ENCODE measurements at places on chromosomes 5 and 9. TPM values are rescaled to one million over a fixed set of nuclear protein-coding genes. Genes with fewer than 3 reads are reported as not detected.

DNA sequence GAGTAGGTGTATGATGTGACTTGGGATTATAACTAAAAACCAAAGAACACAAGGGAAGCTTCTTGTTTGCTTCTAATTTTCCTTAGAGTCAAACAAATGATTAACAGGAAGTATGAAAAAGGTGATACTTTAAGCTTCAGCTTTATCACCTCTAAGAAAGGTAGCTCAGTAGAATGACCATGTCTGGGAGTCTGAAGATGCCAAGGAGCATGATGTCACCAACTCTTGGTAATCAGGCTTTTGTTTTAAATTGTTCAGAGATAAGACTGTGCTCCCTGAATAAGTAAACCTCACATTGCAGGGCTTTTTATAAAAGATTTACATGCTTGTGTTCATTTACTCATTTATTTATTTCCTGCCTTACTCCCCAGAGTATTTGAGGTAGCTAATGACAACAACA, 169.9 kb downstream of the FER start:
- no peak overlapping the region for H3K27ac ChIP-seq
- no peaks in the 10 kb centered on the region for H3K36me3 ChIP-seq
- H3K27me3 ChIP-seq: no peaks in the 10 kb centered on the region
- H3K4me1 ChIP-seq: no peaks in the 10 kb centered on the region
- no peak for DNase-seq

DNA sequence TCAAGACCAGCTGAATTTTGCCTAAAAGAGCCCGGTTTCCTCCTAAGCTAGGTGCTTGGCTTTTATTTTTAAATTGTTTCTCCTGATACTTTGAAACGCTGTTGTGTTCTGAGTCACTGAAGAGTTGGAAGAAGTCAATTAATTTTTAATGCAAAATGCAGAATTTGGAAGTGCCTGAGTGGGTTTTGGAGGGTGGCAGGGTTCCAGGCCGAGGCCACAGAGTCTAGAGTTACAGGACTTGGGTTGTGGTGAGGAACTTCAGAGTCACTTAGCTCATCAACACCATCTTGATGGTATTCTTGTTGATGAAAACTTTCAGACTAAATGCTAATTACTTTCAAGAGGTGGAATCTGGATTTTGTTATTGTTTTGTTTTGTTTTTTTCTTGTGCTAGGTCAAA, 130.6 kb downstream of the PDZD2 start:
- no peak overlapping the region for H3K27ac ChIP-seq
- H3K4me3 ChIP-seq: no peak overlapping the region
- no peaks in the 10 kb centered on the region for H3K27me3 ChIP-seq
- DNase-seq: no peak
- H3K4me1 ChIP-seq: no peaks in the 10 kb centered on the region

DNA sequence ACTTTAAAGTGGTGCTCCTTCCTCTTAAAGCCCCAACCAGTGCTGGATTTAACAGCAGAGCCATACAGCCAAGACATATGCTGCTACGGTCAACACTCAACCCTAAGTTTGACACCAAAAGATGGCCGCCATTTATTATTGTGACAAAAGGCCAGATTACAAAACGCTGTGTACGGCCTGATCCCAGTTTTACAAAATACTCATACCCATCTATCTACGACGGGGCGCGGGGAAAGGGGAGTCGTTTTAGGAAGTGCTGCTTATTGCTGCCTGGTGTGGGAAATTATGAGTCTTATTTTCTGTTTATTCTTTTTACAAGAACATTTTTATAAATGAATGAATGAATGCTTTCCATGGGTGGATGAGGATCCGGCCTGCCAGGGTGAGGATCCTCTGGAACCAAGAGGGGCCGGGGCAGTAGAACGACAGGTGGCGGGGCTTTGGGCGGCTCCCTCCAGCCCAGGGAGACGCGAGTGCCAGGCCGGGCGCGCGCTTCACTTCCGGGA, 457 bp upstream of the IDNK start:
- H3K4me1 ChIP-seq: peaks cover 28% of the 10 kb centered on the region
- no peak for DNase-seq
- H3K4me3 ChIP-seq: peak overlapping the region; percentile 56
- H3K27me3 ChIP-seq: no peaks in the 10 kb centered on the region
- peaks cover 8% of the 10 kb centered on the region for H3K36me3 ChIP-seq

DNA sequence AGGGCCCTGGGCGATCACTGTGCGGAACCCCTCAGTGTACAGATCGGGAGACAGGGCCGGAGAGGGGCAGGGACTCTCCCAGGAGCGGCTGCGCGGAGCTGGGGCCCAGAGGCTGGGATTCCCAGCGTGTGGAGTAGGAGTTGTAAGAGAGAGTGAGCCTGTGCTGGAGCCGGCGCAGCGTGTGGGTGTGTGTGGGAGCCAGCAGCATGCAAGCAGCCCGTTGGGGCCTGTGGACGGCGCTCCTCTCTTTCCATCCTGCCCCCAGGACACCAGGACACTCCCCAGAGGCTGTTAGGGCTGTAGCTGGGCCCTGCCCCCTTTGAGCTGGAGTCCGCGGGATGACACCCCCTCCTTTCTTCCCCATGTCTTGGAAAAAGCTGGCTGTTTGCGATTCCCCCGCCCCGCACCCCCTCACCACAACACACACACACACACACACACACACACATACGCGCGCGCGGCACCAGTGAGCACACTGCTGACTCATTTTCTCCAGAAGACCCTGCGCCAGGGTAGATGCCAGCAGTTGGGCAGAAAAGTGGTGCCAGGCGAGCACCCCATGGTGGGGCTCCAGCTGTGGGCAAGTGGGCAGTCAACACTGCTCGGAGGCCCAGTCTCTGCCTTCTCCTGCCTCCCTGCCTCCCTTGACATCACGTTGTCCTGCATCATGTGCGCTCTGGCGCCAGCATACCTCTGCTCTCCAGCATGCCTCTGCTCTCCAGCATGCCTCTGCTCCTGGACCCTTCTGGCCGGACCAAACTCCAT, 1.5 kb downstream of the COL27A1 start:
- peak; percentile 89 for DNase-seq
- peaks cover 20% of the 10 kb centered on the region for H3K27me3 ChIP-seq
- H3K4me1 ChIP-seq: peaks cover 61% of the 10 kb centered on the region
- H3K36me3 ChIP-seq: peaks cover 3% of the 10 kb centered on the region
- peak overlapping the region; percentile 88 for H3K27ac ChIP-seq

Gene ADAMTSL2
- polyA plus RNA-seq: 0.69 TPM
